ENCODE measurements at places on chromosomes 5 and 9. TPM values are rescaled to one million over a fixed set of nuclear protein-coding genes. Genes with fewer than 3 reads are reported as not detected.

DNA sequence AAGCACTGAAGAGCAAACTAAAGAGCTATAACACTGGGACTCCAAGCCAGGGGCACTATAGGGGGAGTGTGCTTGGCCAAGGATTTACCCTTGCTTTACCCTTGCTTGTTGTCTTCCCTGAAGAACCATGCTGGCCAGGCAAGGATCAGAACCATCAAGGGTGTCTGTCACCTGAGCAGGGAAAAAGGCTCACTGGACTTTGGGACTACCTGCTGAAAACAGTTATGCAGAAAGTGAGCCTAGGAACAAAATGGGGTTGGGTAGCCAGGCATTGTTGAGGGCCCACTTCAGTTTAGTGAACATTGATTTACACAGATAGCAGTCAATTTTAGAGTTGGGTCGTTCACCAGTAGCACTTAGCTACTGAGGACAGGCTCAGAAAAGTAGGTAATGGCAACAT, 8.0 kb upstream of the TMEM171 start:
- DNase-seq: no peak
- H3K4me3 ChIP-seq: no peak overlapping the region
- no peaks in the 10 kb centered on the region for H3K36me3 ChIP-seq
- H3K27ac ChIP-seq: no peak overlapping the region

GRCh38 chr9:100111235-100111634, 12.2 kb downstream of the INVS start:
- H3K36me3 ChIP-seq: peaks cover 2% of the 10 kb centered on the region
- no peaks in the 10 kb centered on the region for H3K4me1 ChIP-seq
- DNase-seq: no peak
- no peak overlapping the region for H3K4me3 ChIP-seq

- no peak for DNase-seq
- H3K27ac ChIP-seq: no peak overlapping the region
- H3K36me3 ChIP-seq: no peaks in the 10 kb centered on the region
- H3K4me1 ChIP-seq: no peaks in the 10 kb centered on the region
These were observed 224.6 kb downstream of the DRD1 start for GRCh38 chr5:175219366-175219765.

- DNase-seq: no peak
- no peak overlapping the region for H3K27ac ChIP-seq
- H3K4me3 ChIP-seq: no peak overlapping the region
- H3K4me1 ChIP-seq: no peaks in the 10 kb centered on the region
These were observed 4.7 kb downstream of the HDHD3 start for GRCh38 chr9:113372059-113372458.

GRCh38 chr9:114696814-114697544, 15.0 kb upstream of the TEX48 start:
- H3K4me1 ChIP-seq: no peaks in the 10 kb centered on the region
- H3K27ac ChIP-seq: no peak overlapping the region
- no peaks in the 10 kb centered on the region for H3K36me3 ChIP-seq
- DNase-seq: no peak

DNA sequence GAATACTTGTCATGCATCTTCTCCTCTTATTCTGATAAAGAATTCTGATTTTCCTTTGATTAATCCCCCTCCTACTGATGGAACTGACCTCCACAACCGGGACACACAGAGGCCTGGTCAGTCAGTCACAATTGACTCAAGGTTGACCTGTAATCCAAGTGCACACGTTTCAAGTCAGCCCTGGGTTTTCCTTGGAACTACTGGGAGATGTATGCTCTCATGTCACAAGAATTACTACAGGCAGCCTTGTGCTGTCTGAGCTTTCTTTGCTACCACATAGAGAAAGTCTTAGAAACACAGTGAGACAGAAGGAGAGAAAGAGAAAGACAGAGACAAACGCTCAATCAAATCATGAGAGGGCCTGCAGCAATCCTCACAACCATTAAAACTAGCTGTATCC, 345.8 kb downstream of the PDE4D start:
- no peak overlapping the region for H3K4me3 ChIP-seq
- DNase-seq: no peak
- H3K4me1 ChIP-seq: no peaks in the 10 kb centered on the region
- no peak overlapping the region for H3K27ac ChIP-seq
- no peaks in the 10 kb centered on the region for H3K36me3 ChIP-seq

- no peaks in the 10 kb centered on the region for H3K4me1 ChIP-seq
- no peaks in the 10 kb centered on the region for H3K27me3 ChIP-seq
- DNase-seq: no peak
- no peaks in the 10 kb centered on the region for H3K36me3 ChIP-seq
- H3K27ac ChIP-seq: no peak overlapping the region
These were observed 1037.0 kb upstream of the CDH18 start for GRCh38 chr5:21024966-21025365.

DNA sequence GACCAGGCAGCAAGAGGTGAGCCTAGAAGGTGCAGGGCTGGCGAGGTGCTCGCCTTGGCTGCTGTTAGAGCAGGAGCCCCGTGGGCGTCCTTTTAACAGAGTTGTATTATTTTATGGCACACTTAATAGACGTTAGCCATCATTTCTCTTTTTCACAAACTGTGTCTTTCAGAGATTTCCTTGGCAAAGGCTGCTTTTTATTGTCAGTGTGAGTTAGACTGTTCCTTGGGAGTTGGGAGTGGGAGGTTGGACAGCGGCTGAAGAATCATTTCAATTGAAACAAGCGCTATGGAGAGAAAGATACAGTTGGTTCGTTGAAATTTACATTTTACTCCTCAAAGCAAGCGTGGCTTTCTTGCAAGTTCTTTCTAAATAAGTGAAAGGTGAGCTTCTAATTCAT, 133.2 kb downstream of the TRIO start:
- H3K27me3 ChIP-seq: no peaks in the 10 kb centered on the region
- H3K36me3 ChIP-seq: peaks cover 5% of the 10 kb centered on the region
- peaks cover 18% of the 10 kb centered on the region for H3K4me1 ChIP-seq
- DNase-seq: no peak

DNA sequence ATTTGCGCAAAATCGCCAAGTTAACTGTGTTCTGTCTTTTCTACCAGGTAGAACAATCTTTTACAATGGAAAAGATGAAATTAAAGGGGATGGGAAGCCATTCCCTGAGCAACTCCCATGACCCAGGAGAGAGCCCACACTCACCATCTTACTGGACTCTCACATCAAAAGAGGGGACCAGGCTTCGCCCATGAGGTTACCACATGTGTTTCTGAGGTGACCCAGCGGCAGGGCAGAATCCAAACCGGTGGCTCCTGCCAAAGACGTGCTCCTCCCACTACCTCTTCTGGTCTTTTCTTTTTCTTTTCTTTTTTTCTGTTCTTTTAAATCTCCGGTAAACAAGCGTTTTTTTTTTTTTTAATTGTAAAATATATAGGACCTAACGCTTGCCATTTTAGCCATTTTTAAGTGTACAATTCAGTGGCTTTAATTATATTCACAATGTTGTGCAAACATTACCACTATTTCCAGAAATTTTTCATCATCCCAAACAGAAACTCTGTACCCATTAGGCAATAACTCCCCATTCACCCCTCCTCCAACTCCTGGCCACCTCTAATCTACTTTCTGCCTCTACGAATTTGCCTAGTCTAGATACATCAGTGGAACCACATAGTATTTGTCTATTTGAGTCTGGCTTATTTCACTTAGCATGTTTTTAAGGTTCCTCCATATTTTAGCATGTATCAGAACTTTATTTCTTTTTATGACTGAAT, 19.3 kb downstream of the PTPN3 start:
- DNase-seq: no peak
- no peaks in the 10 kb centered on the region for H3K4me1 ChIP-seq
- no peak overlapping the region for H3K4me3 ChIP-seq
- H3K27me3 ChIP-seq: peaks cover 22% of the 10 kb centered on the region
- H3K27ac ChIP-seq: no peak overlapping the region

- H3K4me1 ChIP-seq: no peaks in the 10 kb centered on the region
- H3K36me3 ChIP-seq: no peaks in the 10 kb centered on the region
- no peak overlapping the region for H3K4me3 ChIP-seq
- no peak for DNase-seq
- no peak overlapping the region for H3K27ac ChIP-seq
- H3K27me3 ChIP-seq: no peaks in the 10 kb centered on the region
These were observed 624.2 kb downstream of the PRR16 start for GRCh38 chr5:121088341-121088740.

GRCh38 chr5:75663579-75664284, 52.5 kb downstream of the ANKDD1B start:
- no peaks in the 10 kb centered on the region for H3K27me3 ChIP-seq
- DNase-seq: no peak
- no peaks in the 10 kb centered on the region for H3K36me3 ChIP-seq
- peaks cover 6% of the 10 kb centered on the region for H3K4me1 ChIP-seq

- H3K27ac ChIP-seq: no peak overlapping the region
- DNase-seq: no peak
- no peak overlapping the region for H3K4me3 ChIP-seq
- H3K36me3 ChIP-seq: no peaks in the 10 kb centered on the region
- H3K27me3 ChIP-seq: no peaks in the 10 kb centered on the region
These were observed 217.0 kb downstream of the TMEM38B start for GRCh38 chr9:105911104-105911911.

GRCh38 chr5:14944996-14945395, 73.4 kb upstream of the ANKH start:
- H3K4me3 ChIP-seq: no peak overlapping the region
- no peak overlapping the region for H3K27ac ChIP-seq
- no peaks in the 10 kb centered on the region for H3K36me3 ChIP-seq
- no peaks in the 10 kb centered on the region for H3K4me1 ChIP-seq

DNA sequence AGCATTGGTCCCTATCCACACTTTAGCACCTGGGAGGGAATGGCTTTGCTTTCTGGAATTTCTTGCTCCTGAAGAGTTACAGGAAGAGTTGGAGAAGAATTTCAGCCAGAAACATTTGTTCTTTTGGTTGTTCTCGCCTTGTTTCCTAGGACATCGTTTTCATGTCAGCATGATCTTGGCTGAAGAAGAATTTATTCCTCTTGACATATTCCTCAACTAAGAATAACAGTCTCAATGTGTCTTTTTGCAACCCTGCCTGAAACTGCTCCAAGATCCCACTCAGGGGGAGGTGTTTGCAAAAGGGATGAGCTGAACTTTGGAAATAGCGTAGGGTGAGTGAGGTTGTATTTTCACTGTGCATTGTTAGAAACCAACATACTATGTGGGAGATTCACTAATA, 26.1 kb downstream of the MAMDC2 start:
- no peak overlapping the region for H3K27ac ChIP-seq
- no peak for DNase-seq
- H3K36me3 ChIP-seq: no peaks in the 10 kb centered on the region
- no peaks in the 10 kb centered on the region for H3K4me1 ChIP-seq
- H3K4me3 ChIP-seq: no peak overlapping the region

GRCh38 chr5:59231221-59231931, 648.5 kb downstream of the RAB3C start:
- H3K27ac ChIP-seq: no peak overlapping the region
- no peak overlapping the region for H3K4me3 ChIP-seq
- H3K4me1 ChIP-seq: peaks cover 5% of the 10 kb centered on the region

DNA sequence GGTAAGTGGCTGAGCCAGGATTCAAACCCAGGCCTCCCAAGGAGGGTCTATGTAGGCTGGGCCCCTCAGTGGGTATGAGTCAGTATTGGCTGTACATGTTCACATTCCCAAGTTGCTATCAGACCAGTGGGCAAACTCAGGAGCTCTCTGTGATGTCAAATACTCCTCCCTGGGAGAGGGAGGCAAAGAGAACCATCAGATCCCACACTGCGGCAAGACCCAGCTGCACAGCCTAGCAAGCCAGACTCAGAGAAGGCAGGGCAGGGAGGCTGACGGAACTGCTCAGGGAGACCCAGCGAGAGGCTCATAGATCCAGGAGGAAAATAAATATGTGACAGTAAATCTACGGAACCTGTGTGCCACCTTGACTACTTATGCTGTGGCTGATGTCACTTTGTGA, 42.6 kb upstream of the SAP30L start:
- no peaks in the 10 kb centered on the region for H3K27me3 ChIP-seq
- no peak overlapping the region for H3K27ac ChIP-seq
- no peaks in the 10 kb centered on the region for H3K36me3 ChIP-seq
- no peaks in the 10 kb centered on the region for H3K4me1 ChIP-seq
- H3K4me3 ChIP-seq: no peak overlapping the region

- no peak for DNase-seq
- H3K4me1 ChIP-seq: no peaks in the 10 kb centered on the region
- H3K27me3 ChIP-seq: no peaks in the 10 kb centered on the region
- no peaks in the 10 kb centered on the region for H3K36me3 ChIP-seq
These were observed 221.6 kb upstream of the CTNND2 start for GRCh38 chr5:12125895-12126294.

DNA sequence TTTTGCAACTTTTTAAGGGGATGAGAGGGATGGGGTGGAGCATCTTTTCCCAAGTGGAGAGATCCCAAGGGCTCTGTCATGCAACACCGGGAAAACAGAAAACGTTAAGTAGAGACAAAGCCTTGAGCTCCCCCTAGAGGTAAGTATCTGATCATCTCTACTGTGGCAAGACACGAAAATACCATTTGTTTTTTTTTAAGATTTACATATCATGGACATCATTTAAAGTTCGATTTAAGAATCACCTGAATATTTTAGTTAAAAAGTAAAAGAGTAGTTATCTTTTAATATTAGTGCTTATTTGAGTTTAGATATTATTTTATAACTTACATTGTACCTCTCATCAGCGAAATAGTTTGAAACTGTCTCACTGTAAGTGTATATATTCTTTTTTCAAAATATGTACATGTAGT, 200.4 kb downstream of the LRRC70 start:
- H3K4me3 ChIP-seq: no peak overlapping the region
- H3K27me3 ChIP-seq: no peaks in the 10 kb centered on the region
- H3K4me1 ChIP-seq: no peaks in the 10 kb centered on the region
- no peaks in the 10 kb centered on the region for H3K36me3 ChIP-seq

DNA sequence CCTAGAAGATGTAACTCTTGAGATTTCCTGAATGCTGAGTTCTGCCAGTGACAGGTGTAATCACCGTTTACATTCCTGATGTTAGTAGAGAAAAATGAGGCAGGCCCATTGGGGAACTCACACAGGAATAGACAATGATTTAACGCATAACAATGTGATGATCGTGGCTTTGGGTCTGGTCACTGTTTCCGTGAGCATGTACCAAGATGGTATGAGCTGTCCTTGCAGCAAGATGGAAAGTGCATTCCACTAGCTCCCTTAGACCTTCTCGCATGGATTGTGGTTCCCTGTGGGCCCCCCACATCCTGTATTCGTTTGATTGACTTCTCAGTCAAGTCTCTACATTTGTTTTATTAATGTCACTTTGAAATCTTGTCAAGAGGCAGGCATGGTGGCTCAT, 124.0 kb upstream of the DAP start:
- H3K27ac ChIP-seq: no peak overlapping the region
- no peaks in the 10 kb centered on the region for H3K27me3 ChIP-seq
- H3K36me3 ChIP-seq: no peaks in the 10 kb centered on the region
- no peak overlapping the region for H3K4me3 ChIP-seq

Gene SLCO6A1
- polyA plus RNA-seq: not detected

Gene FER
- polyA plus RNA-seq: 2.3 TPM

Gene FRRS1L
- polyA plus RNA-seq: not detected

Gene PCDHB15
- polyA plus RNA-seq: 0.55 TPM

Gene PCDHGA5
- polyA plus RNA-seq: 0.36 TPM

Gene PCDHB2
- polyA plus RNA-seq: 0.57 TPM

Data from endothelial cell of umbilical vein (primary cell).